Stimulated activated CD4-positive, alpha-beta T cell treated with anti-CD3 and anti-CD28 coated beads, Interleukin-2, amount 100 ng/mL, for 4 hours (primary cell): ENCODE measurements at places on chromosomes 11 and 22.

DNA sequence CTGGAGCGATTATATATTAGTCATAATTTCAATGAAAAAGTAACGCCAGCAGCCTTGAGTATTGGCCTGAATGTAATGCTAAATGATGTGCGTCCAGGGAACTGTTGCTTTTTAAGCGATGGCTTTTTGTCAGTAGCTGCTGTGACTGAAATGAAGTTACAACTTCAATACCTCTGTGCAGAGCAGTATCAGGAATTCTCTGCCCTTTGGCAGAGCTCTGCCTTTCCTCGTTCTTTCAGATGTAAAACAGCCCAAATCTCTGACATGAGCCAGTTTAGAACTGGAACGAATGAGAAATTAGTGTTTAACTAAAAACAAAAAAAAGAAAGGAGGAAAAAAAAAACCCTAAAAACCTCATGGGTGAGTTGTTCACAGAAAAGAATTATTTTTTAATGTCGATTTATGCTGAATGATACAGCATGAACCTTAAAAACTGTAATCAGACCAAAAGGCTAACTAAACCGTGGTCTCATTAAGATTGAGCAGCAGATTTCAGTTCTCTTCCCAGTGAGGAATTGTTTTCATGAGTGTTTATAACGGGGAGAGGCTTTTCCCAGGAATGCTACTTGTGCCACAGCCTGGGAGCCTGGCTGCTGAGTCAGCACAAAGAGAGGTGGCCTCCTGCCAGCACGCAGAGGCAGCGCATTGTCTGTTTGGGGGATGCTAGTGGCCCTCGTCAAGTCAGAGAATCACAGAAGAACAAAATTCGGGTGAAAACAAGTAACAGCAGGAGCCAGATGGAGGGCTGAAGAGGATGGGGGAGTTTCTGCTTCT, 146.2 kb upstream of the RASSF10 start:
- DNase-seq, result no peak

DNA sequence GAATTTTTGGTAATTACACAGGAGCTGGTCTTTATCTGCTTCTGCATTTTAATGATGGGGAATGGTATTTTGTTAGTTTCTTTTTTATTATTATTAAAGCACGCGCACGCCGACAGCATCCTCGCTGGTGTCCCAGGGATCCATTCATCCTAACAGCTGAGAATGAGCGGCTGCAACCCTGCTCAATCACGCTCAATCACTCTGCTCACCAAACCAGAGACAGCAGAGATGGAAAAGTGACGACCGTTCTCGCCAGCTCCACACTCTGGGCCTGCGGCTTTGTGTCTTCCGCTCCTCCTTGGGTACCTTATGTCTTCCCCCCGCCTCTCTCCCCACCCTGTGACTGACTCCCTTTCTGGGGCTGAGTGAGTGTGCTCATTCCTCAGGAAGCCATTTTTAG, 84.5 kb downstream of the DSCAML1 start:
- DNase-seq, result no peak

- DNase-seq, result no peak
Measured at GRCh38 chr11:199004-199581, 6.2 kb downstream of the SCGB1C1 start.

DNA sequence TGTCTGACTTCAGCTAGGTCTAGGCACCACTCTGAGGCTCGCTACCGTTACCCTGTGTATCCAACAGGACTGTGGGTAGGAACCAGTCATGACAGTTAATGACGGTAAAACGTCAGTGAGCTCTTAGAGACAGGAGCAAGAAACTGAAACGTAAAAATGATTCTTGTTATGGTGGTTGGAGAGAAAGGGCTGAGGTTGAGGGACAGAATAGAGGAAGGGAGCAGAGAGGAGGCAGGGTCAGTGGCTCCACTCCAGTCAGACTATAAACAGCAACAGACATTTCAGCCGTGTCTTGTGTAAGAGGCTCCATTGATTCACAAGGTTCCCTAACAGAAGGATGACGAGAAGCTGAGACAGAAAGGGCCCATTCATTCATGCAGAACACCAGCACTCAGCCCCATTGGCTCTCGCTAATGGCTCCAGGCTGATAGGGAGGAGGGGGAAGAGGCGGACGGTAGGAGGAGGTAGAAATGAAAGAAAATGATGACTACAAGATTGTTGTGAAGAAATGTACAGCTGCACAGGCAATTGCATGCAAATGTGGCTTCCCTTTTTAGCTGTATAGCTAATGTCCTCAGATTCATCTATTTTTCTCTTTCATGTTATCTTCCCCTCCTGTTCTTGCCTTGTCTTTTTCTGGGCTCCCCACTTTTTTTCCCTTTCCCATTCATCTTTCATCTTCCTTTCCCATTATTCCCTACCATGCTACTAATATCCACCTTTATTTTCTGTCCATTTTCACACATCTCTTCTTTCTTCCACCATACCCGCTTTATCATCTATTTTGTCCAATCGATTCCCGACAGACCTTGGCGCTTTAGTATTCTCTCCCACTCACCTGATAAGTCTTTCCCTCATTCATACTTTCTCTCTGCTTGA, 34.3 kb downstream of the ETS1 start:
- DNase-seq, result no peak

DNA sequence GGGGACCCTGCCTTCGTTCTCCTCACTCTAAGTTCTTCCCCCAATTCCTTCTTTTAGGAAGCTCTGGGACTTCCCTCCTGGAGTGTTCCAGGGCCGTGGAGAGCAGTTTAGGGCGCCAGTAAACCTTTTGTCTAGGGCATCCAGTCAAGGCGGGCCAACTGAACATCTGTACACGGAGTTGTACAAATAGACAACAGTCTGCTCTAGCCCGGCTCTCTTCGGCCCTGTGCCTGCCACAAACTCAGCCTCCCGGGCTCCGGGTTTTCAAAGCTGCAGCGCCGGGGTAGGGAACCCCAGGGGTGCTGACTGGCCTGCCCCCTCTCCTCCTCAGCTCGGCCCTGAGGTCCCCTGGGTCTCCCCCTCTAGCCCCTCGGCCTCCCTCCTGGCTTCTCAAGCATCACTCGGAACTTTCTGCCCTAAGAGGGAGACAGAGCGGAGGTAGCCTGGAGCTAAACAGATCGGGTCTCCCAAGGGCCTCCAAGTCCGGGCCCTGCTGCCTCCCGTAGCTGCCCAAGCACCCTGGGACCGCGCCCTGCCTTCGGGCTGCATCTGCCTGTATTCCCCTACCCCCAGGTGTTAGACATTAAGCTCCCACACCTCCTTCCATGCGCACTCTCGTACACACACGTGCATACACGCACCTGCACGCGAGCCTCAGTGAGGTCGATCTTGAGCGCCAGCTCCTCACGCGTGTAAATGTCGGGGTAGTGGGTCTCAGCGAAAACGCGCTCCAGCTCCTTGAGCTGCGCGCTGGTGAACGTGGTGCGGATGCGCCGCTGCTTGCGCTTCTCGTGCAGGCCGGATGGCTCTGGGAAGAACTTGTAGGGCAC, 3.3 kb downstream of the PHOX2A start:
- DNase-seq, result no peak

DNA sequence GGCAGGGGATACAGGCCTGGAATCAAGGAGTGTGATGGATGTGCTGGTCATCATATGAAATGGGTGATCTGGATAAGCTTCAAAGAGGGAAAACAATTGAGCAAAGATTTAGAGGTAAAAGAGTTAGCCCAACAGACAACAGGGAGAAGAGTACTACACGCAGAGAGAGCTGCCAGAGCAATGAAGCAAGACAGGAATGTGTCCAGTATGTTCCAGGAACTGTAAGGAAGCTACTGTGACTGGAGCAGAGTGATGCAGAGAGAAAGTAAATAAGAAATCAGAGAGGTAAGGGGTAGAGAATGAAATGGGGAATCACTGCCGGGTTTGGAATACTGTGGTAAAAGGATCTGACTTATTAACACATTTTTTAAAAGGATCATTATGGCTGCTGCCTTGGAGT, 255.1 kb downstream of the DCDC1 start:
- no peak for DNase-seq
